ENCODE measurements at places on chromosomes 5 and 9.

GRCh38 chr5:149172709-149173505, 31.6 kb downstream of the ABLIM3 start:
- DNase-seq: no peak

DNA sequence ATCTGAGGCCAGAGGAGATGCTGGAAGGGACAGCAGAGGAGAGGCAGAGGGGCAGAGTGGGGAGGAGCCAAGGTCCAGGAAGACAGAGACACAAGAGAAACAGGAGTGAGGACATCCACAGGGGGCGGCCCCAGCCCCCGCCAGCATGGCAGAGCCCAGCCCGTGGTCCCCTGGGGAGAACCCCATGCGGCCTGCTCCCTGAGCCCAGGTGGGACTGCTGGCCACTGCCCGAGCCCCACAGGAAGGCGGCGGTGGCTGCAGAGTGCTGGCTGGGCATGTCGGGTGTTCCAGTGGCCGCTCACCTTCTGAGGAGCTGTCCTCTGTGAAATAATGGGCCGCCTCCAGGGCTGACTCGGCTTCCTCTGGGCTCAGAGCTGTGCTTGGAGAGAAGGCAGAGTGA, 8.9 kb upstream of the MRNIP start:
- no peak for DNase-seq

DNA sequence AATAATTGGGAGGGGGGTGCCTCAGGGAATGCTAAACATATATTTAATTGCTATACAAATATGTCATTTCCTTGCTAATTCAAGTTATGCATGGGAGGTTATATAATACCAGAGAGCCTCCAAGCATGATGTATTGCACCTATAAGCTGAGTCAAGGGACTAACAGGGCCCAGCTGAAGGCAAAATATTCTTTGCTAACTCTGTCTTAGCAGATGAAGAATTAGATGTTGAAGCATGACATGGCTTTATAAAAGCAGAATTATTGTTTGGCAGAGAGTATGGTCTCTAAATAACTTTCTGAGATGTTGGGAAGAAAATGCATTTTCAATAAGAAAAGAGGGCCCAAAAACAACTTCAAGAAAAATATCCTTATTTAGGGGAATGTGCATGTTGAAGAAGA, 60.4 kb downstream of the SGCD start:
- DNase-seq: no peak

GRCh38 chr9:131704141-131704983, 35.5 kb downstream of the RAPGEF1 start:
- DNase-seq: no peak

GRCh38 chr9:114732823-114733222, 50.8 kb upstream of the TEX48 start:
- no peak for DNase-seq

- no peak for DNase-seq
Measured at GRCh38 chr5:23208959-23209431, 298.4 kb upstream of the PRDM9 start.

DNA sequence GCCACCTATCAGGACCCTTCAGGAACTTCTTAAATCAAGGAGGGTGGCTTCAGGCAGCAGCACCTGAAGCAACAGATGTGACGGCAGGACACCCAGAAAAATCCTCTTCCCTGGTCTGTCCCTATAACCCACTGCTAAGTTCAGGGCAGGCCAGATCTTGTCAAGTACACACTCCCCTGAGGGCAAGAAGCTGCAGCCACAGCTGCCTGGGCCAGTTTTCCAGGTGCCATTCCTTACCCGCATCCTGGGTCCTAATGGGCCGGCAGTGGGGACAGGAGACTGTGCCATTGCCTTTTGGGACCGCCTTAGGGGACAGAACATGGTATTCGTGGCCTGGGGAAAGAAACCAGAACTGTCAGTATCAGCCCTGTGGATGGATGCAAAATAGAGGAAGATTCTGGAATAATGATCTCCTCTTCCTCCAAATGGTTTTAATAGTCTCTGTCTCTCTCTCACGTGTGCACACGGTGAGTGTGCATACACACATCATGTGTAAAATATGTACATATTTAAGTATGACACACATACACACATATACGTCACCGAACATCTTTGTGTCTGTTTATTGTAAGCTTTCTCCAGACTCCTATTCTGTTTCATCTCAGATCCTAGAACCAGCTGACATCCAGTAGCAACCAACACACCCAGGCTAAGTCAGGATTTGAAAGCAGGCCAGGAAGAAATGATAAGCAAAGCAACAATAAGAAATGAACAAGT, 14.0 kb downstream of the ORM2 start:
- DNase-seq: no peak

GRCh38 chr5:143665866-143666265, 146.1 kb upstream of the HMHB1 start:
- DNase-seq: no peak

DNA sequence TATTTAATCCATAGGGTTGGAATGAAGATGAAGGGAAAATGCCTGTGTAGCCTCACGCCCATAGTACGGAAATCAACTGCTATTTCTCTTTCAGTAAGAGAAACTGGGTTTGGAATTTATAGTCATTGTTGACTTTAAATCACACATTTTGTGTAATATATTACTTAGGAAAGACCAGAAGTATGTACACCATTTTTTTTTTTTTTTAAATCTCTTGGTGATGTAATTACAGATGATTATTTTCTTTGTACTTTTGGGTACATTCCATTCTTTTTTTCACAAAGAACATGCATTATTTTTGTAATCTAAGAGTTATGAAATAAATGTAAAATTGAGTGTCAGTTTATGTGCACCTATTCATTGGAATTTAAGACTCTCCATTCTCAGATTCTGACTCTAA, 45.7 kb downstream of the POC5 start:
- DNase-seq: no peak

DNA sequence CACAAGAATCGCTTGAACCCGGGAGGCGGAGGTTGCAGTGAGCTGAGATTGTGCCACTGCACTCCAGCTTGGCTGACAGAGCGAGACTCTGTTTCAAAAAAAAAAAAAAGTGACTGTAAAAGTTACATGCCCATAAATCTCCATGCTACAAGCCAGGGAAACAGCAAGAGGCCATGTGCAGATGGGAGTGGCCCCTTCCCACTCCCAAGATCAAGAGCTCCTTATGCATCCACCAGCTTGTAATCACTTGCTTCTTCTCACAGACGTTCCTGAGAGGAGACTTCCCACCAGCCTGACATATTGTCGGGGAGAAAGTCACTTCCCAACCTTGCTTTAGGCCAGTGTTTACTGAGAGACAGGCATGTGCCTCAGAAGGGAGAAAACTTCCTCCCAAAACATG, 45.6 kb upstream of the N4BP3 start:
- no peak for DNase-seq

GRCh38 chr9:136372561-136373299, 739 bp downstream of the CARD9 start:
- DNase-seq: no peak

DNA sequence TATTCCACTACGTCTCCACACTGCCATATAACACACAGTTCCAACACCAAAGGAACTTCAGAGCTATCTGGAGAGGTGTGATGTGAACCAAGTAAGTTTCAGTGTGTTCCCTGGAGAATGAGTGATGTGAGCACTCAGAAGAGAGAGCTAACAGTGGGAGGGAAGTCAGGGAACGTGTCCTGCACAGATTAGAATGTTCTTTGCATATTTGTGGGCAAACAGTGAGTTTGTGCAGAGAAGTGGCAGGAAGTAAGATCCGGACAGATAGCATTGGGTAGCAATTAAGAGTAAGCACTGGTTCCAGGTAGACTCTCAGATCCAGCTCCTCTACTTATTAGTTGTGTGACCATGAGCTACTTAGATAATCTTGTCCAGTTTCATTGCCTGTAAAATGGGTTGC, 206.4 kb downstream of the PDZD2 start:
- DNase-seq: no peak

GRCh38 chr9:98173181-98173580, 19.3 kb downstream of the CORO2A start:
- no peak for DNase-seq

- no peak for DNase-seq
Measured at GRCh38 chr5:99607124-99607523, 678.3 kb upstream of the CHD1 start.

DNA sequence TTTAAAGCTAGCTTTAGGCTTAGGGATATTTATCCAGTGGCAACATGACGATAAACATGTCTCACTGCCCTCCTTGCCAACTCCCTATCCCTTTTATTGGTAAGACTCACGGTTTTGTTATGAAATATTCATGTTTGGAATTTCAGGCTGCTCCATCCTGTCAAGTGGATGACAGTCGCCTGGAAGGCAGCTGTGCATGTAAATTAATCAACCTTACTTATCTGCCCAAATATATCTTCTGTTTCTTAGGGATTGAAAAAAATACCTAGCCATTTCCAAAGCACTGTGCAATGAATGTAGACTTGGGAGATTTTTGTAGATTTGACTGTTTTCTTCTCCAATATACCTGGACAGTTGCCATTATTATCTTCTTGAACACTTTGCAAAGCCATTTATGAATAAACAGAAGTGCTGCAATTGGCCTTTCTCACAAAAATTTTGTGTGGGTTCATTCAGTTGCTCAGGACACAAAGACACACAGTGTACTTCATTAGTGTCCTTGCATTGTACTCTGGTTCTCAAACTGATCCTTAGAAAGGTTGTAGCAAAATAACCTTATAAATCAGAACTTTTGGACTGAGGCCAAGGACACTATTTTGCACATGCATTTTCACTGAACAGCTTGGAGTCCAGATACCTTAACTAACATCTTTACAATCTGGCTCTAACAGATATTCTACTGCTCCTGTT, 889.4 kb upstream of the SEMA6A start:
- DNase-seq: no peak

- no peak for DNase-seq
Measured at GRCh38 chr9:87250205-87250604, 247.5 kb upstream of the DAPK1 start.

DNA sequence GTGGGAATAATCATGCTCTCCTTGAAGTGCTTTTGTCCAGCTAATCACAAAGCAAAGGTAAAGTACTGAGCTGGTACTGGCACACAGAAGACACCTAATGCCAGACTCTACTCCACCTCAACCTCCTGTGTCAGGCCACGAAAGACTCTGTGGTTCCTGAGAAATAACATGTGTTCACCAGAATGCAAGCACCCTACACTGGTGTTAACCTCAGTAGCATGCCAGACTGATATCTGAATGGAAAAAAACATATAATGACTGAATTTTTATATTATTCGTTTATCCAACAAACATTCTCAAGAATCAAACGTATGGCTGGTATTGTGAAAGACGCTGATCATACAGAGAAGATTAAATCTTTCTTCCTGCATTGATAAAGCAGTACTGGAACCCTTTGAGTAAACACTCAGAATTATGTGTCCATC, 97.1 kb upstream of the IFNE start:
- DNase-seq: no peak

GRCh38 chr9:37337301-37337890, 85.1 kb upstream of the GRHPR start:
- no peak for DNase-seq

- no peak for DNase-seq
Measured at GRCh38 chr5:77892061-77893010, 116.2 kb upstream of the TBCA start.

DNA sequence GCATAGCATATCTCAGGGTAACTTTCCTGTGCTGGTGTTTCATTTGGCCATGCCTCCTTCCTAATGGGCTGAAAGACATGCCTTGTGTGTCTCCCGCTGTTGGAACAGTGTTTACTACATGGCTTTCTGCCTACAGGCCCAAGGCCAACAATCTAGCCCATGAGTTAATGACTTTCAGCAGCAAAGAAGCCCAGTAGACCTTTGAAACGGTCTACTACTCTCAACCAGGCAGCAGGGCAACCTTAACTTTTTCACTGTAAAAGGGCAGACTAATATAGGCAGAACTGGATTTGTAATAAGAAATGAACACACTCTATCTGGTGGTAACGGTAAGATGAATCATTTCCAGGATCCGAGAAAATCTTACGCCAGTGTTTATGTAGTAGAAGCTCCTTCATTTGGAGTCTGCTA, 21.0 kb downstream of the C5orf15 start:
- DNase-seq: no peak

DNA sequence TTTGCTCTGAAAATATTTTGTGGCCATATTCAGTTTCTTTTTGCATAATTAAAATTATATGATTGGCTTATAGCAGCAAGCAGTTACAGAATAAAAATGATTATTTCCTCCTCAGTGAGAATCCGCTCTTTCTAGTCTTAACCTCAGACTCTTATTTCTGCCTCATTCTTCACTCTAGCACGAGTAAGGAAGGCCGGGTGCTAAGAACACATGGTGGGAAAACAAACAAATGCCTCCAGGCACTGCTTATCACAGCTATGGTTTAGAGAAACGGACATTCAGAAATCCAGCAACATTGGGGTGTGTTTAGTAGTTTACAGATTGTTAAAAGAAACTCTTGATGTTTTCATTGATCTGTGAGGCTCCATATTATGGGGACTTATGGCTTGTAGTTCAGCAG, 168.7 kb downstream of the KDM4C start:
- DNase-seq: no peak

DNA sequence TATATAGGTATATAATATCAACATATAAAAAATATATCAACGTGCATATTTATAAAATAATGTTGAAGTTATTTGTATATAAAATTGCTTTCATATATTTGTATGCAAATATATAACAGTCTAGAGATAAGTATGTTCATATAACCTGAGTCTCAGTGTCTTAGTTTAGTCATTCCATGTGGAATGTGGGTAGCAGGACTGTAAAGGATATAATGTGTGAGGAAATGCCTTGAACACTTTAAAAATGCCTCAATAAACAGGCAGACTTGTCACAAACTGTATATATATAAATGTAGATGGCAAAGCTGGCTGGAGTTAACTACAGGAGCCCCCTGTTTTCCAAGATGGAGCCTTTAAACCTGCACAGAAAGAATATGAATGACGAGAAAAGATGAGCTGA, 48.4 kb downstream of the CCDC125 start:
- no peak for DNase-seq

DNA sequence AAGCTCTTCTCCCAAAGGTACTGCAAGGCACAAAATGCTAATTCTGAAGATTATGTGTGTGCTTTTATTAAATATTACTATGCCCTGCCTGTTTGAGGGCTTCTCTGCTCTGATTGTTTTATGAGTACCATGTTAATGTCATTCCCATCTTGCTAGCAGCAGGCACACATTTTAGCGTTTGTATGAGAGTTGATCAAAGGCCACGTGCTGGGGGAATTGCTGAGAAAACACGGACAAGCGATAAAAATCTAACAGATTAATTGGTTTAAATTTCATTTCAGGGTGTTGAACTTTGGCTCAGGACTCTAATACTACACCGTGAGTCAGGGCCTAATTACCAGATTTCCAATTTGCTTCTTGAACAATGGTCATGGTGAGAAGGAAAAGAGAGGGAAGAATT, 298.4 kb downstream of the EBF1 start:
- DNase-seq: no peak

DNA sequence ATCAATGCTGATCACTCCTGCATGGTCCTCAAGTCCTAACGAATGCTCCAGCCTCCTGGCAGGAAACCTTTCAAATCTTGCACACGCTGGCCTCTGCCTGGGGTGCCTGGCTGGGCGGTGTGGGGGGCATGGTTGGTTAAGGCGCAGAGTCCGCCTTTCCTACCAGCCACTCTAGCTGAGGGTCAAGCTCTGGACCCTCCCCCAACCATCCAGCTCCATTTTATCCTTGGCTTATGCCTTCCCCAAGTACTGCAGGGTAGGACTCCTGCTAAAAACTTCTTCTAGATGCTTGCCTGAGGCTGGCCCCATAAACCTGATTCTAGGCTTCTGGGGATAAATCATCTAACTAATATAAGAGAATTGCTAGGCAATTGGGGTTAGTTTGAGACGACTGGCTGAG, 808 bp upstream of the MVB12B start:
- no peak for DNase-seq
